Activated CD4-positive, alpha-beta T cell treated with anti-CD3 and anti-CD28 coated beads, Interleukin-2, amount 10 ng/mL, durations not matched to agents 24 days and 14 days (primary cell): ENCODE measurements at places on chromosomes 3 and 15. TPM values are rescaled to one million over a fixed set of nuclear protein-coding genes. Genes with fewer than 3 reads are reported as not detected.

GPR27 gene
- 1.0 and 1.4 TPM in 2 replicates for total RNA-seq

PIGZ gene
- 1.7 and 1.9 TPM in 2 replicates for total RNA-seq

SLC24A5 gene
- total RNA-seq: not detected in 2 replicates

- H3K27me3 ChIP-seq: no peaks in the 10 kb centered on the region
- H3K27ac ChIP-seq: no peak overlapping the region
- no peak for DNase-seq
- H3K4me1 ChIP-seq: peaks cover 52% of the 10 kb centered on the region
- H3K36me3 ChIP-seq: peaks cover 4% of the 10 kb centered on the region
Measured at GRCh38 chr15:40449275-40449674, 8.5 kb downstream of the BAHD1 start.

DNA sequence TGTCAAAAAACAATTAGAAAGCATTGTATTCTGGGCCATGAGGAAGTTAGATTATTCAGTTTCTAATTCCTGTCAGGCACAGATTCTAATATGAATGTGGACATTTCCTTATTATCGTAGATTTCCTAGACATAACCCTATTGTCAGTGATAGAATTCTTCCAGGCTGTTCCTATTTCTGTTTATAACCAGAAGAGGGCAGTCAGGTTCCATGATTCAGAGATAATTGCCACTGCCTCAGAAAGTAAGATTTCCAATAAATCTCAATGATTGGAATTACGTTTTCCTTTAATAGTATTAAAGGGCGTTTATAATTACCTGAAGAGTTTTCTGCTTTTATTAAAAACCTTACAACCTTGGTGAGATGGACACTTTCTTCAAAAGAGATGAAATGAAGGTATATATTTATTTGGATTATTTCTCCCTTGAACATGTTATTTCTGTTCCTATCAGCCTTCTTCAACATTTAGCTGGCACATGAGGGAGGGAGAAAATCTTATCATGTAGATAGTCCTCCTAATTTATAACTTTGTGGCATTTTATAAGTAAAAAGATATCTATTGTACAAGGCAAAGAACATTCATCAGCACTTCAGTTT lies 439.2 kb downstream of the MCTP2 start:
- H3K36me3 ChIP-seq: no peaks in the 10 kb centered on the region
- H3K27ac ChIP-seq: no peak overlapping the region
- peaks cover 45% of the 10 kb centered on the region for H3K27me3 ChIP-seq
- no peak for DNase-seq
- no peak overlapping the region for H3K4me3 ChIP-seq

- peaks cover 12% of the 10 kb centered on the region for H3K27me3 ChIP-seq
- H3K27ac ChIP-seq: no peak overlapping the region
- H3K4me3 ChIP-seq: no peak overlapping the region
- H3K36me3 ChIP-seq: peaks cover 1% of the 10 kb centered on the region
Measured at GRCh38 chr15:69647142-69647513, 194.5 kb downstream of the RPLP1 start.

- no peaks in the 10 kb centered on the region for H3K36me3 ChIP-seq
- no peak overlapping the region for H3K27ac ChIP-seq
Measured at GRCh38 chr3:55373423-55373822, 113.7 kb downstream of the WNT5A start.

GRCh38 chr15:34739346-34739745 lies 15.5 kb downstream of the GJD2 start:
- no peak overlapping the region for H3K4me3 ChIP-seq
- H3K27ac ChIP-seq: no peak overlapping the region
- no peak for DNase-seq
- H3K36me3 ChIP-seq: no peaks in the 10 kb centered on the region

DNA sequence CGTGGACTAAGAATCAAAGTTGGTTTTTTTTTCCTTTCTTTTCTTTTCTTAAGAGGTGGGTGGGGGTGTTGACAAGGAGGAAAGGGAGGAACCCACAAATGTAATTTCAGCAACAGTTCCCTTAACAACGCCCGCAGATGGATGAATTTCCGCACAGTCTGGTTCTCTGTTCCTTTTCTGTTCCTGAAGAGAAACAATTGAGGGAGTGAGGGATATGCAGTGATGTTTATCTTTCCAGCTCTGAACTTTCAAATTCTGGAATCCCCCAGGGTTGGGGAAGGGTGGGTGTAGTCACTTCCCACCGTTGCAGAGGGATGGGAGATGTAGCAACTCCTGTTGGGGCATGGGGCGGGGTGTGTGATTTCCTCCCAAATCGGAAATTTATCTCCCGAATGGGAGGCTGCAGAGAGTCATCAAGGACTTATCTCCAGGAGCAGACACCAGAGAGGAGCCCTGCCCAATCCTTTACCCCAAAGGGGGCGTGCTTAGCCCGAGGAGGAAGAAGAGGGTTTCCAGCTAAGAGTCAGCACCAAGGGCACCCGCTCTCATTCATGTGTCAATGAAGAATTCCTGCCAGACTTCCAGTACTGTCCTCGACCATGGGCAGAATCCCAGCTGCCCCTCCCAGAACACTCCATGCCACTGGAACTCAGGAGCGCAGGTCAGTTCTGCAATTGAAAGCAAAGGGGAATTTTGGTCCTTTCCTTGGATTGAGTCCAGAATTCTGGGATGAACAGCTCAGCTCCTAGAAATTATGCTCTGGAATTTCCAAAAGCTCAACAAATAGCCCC lies 35.0 kb upstream of the CFAP161 start:
- H3K4me1 ChIP-seq: peaks cover 13% of the 10 kb centered on the region
- H3K27me3 ChIP-seq: peaks cover 35% of the 10 kb centered on the region
- no peak for DNase-seq
- H3K27ac ChIP-seq: no peak overlapping the region
- no peaks in the 10 kb centered on the region for H3K36me3 ChIP-seq

DNA sequence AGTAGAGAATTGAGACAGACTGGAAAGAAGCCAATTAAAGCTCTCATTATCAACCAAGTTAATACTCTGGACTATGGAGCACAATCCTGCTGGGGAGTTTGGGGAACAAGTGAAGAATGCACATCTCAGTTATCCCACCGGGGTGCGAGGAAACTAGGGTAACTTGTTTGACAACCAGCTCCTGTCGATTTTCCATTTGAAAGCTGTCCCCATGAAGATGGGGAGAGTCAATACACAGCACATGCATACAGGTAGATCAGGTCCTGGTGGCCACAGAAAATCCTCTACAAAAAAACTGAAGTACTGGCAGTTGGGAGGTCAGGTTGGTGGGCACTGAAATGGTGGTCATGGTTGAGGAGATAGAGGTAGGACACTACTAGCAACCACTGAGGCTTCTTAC lies 25.7 kb upstream of the GRAMD1C start:
- DNase-seq: no peak
- no peak overlapping the region for H3K27ac ChIP-seq
- H3K36me3 ChIP-seq: peaks cover 11% of the 10 kb centered on the region
- no peaks in the 10 kb centered on the region for H3K27me3 ChIP-seq

HDC gene
- 2.7 and 3.1 TPM in 2 replicates for total RNA-seq
